Bone marrow (tissue), 2 donors: ENCODE measurements at places on chromosomes 4 and X.

GRCh38 chrX:56623316-56623715, 59.9 kb downstream of the UBQLN2 start:
- DNase-seq = no peak

- no peak for DNase-seq
Measured at GRCh38 chrX:38293741-38294140, 33.6 kb downstream of the RPGR start.

GRCh38 chr4:24781999-24782745, 13.2 kb upstream of the SOD3 start:
- DNase-seq = no peak

DNA sequence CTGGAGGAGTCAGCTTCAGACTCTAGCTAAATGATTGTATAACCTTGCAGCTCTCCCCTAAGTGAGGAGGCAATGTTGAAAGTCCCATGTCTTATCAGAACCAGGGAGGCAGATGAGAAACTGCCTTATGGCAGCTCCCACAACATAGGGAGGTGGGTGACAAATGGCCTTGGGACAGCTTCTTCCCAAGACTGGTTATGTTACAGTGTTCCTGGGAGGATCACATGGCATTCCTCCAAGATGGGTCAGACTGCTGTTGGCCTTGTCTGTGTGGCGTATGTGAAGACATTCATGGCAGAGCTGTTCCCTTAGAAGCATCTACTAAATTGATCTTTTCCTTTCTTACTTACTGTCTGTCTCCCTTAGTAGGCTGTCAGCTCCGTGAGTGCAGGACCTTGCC, 42.0 kb downstream of the HPRT1 start:
- no peak for DNase-seq

- DNase-seq = no peak
Measured at GRCh38 chr4:139443661-139444060, 10.3 kb upstream of the RAB33B start.

- no peak for DNase-seq
Measured at GRCh38 chr4:25609976-25610375, 45.7 kb upstream of the SLC34A2 start.
